ENCODE measurements at places on chromosomes 7 and 10.
A peak's percentile ranks its signal among the peaks of the same experiment; 100 is the strongest.

DNA sequence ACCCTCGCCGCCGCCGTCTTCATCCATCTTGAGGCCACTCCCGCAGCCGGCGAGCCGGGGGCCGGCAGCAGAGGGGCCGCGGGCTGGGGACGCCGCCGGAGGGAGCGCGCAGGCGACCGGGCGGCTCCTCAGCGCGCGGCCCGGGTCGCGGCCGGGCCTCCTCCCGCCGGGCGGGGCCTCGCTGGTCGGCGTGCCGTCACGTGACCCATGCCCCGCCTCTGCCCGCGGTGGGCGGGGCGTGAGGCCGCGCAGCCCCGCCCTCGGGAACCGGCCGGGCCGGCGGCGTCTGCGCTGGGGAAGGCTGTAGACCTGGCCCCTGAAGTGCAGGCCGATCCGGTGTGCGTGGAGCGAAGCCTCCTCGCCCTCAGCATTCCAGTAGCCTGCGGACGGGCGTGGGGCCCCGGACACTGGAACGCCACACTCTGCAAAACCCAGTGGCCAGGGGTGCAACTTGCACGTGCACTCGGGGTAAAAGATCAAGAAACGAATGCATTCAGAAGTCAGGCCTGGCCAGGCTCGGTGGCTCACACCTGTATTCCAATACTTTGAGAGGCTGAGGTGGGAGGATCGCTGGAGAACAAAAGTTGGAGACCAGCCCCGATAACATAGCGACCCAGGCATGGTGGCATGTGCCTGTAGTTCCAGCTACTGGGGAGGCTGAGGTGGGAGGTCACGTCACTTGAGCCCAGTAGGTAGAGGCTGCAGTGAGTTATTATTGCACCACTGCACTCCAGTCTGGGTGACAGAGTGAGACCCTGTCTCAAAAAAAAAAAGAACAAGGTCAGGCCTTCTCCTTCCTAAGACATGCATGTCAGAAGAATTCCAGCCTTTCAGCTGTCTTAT is at the start of gene CYTH3:
TSS of gene CYTH3 (minus strand) at position 144 of the 843 bp plus-strand sequence. CDS start at position 27, 117 bp downstream.
- DNase-seq: peak; percentile 70

- no peak for DNase-seq
Observed at GRCh38 chr7:55523366-55523765, 48.9 kb downstream of the VOPP1 start.

GRCh38 chr10:132838346-132838970 is 52.5 kb upstream of the NKX6-2 start:
- no peak for DNase-seq

DNA sequence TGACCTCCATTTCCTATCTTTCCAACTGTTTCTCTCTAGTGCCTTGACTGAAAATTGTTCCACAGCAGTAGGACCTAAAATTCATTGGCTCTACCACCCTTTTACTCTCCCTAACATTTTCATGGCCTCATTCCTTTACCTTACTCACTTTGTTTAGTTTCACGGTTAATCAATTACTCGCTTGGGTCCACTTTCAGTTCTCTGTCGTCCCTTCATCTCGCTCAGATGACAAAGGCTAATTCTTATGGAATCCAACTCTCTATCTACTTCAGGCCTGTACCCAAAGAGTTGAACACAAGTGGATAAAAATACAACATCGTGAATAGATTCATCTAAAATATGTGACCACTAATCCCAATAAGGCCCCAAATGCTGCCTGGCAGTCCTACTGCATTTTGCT is 85.9 kb upstream of the ADO start:
- DNase-seq: no peak

DNA sequence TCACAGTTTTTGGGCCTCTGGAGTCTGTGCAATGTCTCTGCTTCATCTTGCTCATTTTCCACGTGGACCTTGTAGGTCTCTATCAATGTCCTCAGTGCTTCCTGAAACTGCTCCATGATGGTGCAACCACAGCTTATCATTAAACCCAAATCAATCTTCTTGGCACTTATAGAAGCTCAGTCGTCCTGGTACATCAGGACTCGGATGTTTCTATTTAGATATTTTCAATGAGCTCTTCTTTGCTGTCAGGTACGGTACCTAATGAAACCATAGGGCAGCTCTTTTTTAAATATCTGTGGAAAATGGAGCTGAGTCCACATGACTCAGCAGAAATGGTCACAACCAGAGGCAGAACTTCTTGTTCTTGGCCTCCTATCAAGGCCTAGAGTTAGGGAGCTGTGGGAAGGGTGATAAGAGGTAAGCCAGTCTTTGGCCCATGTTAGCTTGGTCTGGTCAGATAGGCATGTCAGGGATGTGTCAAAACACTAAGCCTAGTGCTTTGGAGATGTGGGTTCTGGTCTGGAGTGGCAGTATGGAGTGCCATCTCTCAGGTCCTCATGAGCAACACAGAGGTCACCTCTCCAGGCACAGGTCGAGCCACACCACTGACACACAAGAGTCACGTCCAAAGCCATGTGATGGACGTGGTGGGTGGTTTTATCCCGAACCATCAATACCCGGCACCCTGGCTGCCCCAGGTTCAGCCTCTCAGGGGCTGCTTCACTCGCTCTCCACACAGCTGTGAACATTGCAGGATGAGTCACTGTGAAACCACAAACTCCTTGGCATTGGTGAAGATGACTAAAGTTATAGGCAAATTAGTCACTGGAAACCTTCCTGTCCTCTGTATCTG is 87.0 kb downstream of the TBXAS1 start:
- peak; percentile 24 for DNase-seq

DNA sequence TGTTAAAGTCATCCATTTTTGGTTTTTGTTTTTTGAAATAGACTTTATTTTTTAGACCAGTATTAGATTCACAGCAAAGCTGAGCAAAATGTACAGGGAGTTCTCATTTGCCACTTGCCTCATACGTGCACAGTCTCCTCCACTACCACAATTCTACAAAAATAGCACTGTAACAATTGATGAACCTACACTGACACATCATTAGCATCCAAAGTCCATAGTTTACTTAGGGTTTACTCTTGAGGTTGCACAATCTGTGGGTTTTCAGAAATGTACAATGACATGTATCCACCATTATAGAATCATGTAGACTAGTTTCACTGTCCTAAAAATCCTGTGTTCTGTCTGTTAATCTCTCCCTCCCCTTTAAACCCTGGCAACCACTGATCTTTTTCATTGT is 125.8 kb upstream of the PDSS1 start:
- no peak for DNase-seq

DNA sequence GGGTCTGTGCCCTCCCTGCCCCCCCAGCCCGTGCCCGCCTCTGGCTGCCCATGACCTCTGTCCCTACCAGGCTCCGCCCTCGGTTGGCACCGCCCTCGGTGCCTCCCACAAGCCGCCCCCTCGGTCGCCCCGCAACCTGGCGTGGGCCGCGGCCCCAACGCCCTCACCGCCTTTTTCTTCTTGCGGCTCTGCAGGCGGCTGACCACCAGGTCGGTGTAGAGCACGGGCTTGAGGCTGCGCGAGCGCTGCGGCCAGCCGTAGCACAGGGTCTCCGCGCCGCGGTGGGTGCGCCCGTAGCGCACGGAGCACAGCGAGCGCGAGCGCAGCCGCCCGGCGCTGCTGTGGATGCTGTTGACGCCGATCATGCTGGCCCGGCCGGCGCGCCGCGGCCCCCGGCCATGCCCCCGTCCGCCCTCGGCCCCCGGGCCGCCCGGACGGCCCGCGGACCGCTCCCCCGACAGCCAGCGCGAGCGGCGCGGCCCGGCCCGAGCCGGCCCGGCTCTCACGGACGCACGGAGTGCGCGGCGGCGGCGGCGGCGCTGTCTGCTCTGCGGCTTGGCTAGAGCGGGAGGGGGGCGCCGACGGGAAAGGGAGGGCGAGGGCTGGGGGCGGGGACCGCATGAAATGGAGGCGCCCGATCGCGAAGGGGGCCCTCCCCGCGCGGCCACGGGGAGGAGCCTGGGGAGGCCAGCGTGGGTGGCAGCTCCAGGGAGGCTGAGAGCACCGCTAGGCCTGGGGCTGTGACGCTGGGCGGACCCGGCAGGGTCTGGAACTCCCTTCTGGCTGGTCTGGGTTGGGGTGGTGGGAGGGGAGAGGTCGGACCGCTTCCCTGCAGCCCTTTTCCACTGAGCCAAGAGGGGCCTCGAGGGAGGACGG is 9.6 kb downstream of the PSD start:
- DNase-seq: peak; percentile 47

GRCh38 chr7:83976302-83976701 is 218.3 kb downstream of the SEMA3A start:
- DNase-seq: no peak

DNA sequence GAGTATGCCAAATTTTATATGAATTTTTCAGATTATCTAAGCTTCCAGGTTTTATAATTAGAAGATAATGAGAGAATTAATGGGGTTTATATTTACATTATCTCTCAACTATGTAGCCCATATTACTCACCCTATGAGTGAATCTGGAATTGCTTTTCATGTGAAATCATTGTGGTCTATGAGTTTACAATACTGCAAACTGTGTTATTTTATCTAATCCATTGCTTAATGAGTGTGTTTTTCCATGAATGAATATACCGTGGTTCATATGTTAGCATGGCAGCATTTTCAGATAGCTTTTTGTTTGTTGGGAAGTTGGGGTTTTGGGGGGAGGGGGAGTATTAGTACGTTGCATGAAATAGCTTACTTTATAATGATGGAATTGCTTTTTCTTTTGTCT is 44.5 kb downstream of the FGFBP3 start:
- no peak for DNase-seq
